ENCODE measurements at places on chromosomes 7 and 10.

DNA sequence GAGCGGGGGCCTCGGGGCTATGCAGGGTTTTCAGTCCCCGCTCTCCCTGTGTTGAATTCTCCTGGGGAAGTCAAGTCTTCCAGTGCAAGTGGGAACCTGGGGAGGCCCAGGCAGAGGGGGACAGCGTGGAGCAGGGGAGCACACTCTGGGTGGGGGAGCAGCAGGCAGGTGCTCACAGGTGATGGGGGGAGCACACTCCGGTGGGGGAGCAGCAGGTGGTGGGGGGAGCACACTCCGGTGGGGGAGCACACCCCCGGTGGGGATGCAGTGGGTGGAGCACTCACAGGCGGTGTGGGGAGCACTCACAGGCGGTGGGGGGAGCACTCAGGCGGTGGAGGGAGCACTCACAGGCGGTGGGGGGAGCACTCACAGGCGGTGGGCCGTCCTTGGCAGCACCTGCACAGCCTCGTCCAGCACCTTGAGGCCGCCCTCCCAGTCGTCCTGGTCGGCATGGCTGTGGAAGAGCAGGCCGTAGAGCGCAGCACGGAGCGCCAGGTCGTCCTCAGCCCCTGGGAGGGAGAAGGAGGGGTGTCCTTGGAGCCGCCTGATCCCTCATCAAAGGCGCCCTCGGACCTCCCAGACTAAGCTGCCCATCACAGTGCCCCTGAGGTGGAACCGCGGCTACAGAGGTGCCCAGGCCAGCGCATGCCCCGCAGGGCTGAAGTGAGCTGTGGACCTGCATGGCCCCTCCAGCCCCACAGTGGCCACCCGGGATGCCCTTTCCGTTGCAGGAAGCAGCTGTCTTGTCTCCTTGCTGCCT lies 56.7 kb downstream of the CFAP46 start:
- DNase-seq: no peak

DNA sequence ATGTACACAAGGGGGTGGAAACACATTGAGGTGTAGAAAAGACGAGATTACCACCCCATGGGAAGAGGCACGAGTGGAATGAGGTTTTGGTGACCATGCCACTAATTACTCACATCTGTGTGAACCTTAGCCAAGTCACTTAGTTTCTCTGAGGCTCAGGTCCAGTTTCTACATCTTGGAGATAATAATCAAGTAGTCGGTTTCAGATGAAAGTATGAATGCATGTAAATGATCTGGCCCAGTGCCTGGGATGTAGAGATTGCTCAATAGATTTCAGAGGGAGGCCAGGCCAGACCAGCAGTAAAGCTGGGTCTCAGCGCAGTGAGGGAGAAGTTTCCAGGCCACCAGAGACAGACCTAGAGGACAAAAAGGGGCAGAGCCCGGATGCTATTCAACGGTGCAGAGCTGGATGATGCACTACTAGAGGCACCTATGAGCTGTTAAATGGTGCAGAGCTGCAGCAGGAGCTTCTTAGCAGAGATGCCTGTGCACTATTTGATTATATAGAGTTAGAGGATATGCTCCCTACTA lies 725.1 kb downstream of the GRID1 start:
- DNase-seq: peak; percentile 63

DNA sequence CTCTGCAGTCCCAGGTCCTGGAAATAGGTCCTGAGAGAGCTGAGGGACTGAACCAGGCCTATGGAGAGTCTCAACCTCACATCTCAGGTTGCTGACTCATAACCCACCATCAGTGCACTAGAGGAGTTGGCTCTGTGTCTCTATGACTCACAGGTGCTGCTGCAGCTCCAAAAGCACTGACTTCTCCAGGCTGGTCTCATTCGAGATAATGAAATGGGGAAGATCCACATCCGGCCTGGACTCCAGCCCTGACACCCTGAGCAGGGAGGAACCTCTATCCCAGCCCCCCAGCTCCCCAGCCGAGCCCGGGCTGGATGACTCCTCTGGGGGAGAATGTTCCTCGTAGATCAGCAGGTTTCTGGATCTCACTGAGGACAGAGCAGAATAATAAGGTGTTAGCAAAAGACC lies 35.5 kb upstream of the DGKI start:
- DNase-seq: peak; percentile 90

DNA sequence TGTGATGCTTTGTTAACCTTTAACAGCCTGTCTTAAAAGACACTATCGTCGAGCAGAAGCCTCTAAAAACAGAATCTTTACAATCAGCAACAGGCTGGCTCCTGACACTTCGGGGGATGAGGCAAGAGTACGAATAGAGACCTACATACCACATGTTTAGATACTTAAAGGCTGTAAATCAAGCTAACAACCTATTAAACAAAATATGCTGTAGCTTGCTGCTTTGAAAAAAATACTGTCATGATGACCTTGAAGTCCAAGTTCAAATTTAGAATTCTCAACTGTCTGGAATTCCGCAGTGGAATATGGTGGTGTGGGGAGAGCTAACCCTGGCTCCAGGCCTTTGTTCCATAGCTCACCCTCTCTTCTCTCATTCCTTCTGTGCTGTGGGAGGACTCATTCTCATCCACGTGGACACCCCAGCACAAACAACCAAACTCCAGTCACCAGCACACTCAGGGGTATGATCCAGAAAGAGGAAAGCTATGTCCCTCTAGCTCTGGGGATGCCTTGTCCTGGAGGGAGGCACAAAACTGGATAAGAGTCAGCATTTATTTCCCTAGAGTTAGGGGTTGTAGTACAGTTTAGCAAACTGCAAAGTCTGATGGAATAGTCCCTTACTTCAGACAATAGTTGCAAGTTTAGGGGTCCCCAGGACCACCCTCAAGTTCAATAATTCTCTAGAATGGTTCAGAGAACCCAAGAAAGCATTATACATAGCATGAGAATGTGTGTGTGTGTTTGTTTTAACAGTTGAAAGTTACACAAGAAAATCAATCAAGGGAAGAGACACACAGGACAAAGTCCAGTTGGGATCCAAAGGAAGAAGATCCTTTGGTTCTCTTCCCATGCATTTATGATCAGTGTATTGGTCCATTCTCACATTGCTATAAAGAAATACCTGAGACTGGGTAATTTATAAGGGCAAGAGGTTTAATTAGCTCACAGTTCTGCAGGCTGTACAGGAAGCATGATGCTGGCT lies 196.1 kb upstream of the SVIL start:
- no peak for DNase-seq

GRCh38 chr10:131102676-131103075 lies 208.8 kb downstream of the TCERG1L start:
- no peak for DNase-seq

GRCh38 chr7:151366880-151367222 lies 25.2 kb downstream of the NUB1 start:
- peak; percentile 83 for DNase-seq

DNA sequence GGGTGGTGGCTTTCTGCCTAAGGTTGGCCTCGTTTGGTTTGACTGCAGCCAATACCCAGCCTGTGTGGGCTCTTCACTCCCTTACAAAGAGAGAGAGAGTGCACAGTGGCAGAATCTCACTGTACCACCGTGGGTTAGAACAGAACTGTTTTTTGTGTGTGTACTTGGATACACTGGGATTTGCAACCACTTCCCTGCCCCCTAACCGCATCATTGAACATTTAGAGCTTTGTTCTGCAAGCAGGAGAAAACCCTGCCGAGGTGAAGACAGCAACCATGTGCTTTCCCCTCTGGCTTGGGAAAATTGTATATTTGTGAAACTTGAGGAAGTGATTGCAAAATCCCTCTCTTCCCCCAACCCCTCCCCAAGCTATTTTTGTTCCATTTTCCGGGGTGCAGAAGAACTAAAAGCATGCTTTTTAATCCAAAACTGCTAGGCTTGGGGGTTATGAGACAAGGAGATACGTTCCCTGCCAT lies 201.2 kb downstream of the TCF7L2 start:
- DNase-seq: peak; percentile 36

- no peak for DNase-seq
Observed at GRCh38 chr10:71202314-71202713, 10.1 kb upstream of the UNC5B start.

DNA sequence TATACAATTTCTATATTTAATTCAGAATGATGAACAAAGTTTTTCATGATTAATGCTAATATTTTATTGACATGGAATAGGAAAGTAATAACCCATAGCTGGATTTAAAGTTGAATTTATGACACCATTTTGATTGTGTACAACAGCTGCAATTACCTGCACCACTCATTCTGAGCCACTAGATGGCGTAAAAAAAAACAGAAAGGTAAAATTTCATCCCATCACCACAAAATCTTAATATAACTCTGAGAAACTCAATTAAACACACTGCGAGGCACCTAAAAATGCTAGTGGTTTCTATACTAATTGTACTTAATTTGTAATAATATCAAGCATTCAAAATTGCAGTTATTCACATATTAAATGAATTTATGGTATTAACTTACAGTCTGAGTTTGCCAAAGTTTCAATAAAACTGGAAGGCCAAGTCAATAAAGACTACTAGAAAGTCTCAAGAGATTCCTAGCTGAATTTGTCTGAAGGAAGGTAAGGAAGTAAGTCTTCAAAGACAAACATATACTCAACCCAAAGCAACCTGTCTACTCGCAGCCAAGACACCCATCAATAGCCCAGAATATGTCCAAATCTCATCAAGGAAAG lies 182.5 kb downstream of the SKAP2 start:
- peak; percentile 53 for DNase-seq

DNA sequence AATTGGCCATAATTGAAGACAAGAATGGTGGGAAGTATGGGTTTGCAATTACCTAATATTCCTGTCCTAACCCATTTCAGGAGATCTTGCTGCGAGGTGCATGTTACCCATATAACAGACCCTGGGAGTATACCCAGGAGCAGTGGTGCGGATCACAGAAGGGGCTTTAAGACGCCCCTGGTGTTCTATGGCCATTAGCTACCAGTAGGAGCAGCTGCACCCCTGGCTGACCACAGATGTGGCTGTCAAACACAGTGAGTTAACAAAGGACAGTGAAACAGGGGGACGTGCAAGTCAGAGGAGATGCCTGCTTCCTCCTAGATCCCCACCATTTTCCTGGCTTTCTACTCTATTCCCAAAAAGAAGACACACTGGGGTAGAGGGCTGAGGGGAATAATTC lies 25.2 kb downstream of the AOC1 start:
- no peak for DNase-seq

GRCh38 chr7:20952916-20953315 lies 166.2 kb upstream of the SP8 start:
- no peak for DNase-seq

GRCh38 chr10:5560142-5560816 lies 35.5 kb downstream of the CALML3 start:
- DNase-seq: peak; percentile 16

- no peak for DNase-seq
Observed at GRCh38 chr7:83161899-83162401, 734 bp downstream of the PCLO start.

DNA sequence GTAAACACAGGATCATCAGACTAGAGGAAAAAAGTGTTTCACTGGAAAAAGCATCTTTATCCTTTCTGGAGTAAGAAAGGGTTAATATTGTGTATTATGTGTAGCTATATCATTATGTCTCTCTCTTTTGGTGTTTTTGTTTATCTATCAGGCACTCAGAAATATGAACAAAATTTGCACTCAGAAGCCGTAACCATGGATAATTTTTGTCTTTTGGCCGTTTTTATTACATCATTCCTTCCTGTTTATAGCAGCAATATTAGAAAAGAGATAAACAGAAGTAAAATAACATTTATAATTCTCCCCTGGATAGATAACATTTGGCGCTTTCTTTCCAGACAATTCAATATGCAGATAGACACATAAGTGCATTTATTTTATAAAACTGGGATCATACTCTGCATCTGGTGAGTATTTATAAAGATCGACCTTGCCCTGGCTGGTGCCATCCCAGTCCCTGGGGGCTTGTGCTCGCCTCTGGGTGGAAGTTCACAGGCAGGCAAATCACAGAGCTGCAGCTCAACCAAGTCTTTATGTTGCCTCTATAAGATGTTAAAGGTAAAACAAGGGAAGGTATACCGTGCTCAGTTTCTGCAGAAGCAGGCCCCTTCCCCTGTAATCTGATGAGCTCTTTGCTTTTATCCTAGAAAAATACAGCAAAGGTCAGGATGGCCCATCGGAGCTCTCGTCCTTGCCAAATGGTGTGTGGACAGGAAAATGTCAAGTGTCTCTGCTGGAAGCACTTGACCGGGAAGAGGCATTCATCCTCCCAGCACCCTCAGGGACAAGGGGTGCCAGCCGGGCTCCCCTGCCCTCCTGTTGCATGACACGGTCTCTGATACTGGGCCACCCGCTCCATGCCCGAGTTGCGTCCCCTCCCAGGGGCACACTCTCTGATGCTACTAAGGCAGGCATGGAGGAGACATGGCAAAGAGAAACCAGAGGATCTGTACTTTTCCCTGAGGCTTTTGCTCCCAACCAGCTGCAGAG lies 43.9 kb downstream of the PYROXD2 start:
- no peak for DNase-seq

GRCh38 chr7:149624006-149624405 lies 126.4 kb upstream of the ZNF746 start:
- DNase-seq: peak; percentile 25

DNA sequence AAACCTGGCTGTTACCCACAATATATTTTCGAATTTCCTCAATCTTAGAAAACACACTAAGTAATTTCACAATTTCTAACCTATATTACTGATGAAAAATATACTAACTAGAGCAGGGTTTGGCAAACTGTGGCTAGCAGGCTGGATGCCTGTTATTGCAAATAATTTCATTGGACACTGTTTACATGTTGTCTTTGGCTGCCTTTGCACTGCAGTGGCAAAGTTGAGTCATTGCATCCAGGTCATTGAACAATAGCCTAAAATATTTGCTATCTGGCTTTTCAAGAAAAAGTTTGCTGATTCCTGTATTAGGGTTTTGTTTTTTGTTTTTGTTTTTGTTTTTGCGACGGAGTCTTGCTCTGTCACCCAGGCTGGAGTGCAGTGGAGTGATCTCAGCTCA lies 47.2 kb downstream of the KIF11 start:
- DNase-seq: peak; percentile 75

DNA sequence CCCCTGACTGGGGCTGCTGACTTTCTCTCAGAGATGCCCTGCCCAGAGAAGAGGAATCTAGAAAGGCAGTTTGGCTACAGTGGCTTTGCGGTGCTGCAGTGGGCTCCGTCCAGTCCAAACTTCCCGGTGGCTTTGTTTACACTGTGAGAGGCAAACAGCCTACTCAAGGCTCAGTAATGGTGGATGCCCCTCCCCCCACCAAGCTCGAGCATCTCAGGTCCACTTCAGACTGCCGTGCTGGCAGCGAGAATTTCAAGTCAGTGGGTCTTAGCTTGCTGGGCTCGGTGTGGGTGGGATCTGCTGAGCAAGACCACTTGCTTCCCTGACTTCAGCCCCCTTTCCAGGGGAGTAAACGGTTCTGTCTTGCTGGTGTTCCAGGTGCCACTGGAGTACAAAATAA lies 734.5 kb upstream of the LRRN3 start:
- no peak for DNase-seq

GRCh38 chr10:51080311-51081006 lies 6.2 kb downstream of the PRKG1 start:
- DNase-seq: no peak
